T follicular helper cell (primary cell): ENCODE measurements at places on chromosomes 12 and 14.

DNA sequence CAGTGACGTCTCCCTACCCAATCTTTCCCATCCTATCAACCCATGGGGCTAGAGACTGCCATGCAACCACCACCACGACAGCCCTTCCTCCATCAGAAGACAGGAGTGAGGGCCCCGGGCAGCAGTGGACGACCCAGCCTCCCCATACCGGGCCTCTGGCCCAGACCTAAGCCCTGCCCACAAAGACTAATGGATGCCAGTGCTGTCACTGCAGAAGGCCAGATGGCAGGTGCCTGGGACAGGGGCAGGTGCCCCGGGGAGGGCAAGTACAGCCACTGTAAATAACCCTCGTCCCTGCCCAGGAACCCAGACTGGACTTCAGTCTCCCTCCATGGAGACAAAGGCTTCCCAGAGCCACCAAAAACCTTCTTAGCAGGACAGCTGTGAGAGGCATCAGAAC is 20.3 kb upstream of the HSPB8 start:
- no peak for DNase-seq

- no peak for DNase-seq
Observed at GRCh38 chr12:30792648-30793499, 38.1 kb upstream of the CAPRIN2 start.

DNA sequence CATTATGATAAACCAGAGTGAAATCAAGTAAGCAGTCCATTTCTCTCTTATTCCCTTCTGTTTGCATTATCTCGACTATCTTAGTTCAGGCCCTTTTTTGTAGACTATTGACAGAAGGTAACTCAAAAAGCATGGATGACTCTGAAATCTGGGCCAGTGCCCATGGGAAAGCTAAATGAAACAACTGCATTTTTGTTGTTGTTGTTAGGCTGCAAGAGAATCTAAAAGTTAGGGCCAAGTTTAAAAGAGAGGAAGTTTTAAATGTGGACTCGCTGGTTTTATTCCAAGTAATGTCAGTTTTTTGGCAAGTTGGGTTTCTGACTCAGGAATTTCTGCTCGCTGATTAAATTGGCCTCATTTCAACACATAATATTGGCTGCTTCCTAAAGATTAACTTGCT is 201.1 kb downstream of the PIK3C2G start:
- DNase-seq, result no peak

DNA sequence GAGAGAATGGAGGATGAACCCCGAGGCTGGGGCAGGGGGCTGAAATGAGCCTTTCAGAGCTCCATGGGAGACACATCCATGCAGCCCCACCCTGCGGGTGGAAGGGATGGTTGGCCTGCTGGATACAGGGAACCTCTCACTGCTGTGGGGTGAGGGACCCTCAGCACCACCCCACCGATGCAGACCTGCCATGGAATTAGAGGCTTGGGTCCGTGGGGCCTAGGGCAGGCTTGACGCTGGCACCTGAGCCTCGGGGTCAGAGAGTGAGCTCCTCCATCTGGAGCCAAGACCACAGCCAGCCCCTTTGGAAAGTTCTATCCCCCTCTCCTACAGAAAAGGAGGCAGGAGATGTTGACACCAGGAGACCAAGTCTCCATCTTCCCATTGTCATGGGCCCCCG is 7.4 kb upstream of the KRT74 start:
- no peak for DNase-seq

GRCh38 chr14:103539056-103539825 is 10.2 kb downstream of the TRMT61A start:
- DNase-seq, result no peak

- no peak for DNase-seq
Observed at GRCh38 chr12:124213666-124214347, 81.1 kb upstream of the RFLNA start.

DNA sequence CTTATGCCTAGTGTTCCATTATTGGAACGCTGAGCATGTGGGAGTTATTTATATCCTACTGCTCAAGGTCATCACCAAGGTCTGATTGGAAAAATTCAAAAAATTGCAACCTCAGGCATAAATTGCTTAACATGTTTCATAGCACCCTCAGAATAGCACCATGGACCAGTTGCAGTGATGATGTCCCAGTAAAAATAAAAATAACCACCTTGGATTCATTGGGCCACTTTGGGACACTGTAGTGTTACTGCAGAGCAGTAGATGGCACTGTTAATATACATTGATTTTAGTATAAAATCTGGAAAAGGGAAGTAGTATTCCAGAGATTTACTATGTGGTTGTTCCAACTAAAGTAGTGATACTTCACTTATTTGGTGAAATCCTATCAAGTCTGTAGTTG is 31.0 kb upstream of the PTCSC3 start:
- no peak for DNase-seq

GRCh38 chr14:100376751-100377171 is 53.6 kb downstream of the SLC25A47 start:
- no peak for DNase-seq

DNA sequence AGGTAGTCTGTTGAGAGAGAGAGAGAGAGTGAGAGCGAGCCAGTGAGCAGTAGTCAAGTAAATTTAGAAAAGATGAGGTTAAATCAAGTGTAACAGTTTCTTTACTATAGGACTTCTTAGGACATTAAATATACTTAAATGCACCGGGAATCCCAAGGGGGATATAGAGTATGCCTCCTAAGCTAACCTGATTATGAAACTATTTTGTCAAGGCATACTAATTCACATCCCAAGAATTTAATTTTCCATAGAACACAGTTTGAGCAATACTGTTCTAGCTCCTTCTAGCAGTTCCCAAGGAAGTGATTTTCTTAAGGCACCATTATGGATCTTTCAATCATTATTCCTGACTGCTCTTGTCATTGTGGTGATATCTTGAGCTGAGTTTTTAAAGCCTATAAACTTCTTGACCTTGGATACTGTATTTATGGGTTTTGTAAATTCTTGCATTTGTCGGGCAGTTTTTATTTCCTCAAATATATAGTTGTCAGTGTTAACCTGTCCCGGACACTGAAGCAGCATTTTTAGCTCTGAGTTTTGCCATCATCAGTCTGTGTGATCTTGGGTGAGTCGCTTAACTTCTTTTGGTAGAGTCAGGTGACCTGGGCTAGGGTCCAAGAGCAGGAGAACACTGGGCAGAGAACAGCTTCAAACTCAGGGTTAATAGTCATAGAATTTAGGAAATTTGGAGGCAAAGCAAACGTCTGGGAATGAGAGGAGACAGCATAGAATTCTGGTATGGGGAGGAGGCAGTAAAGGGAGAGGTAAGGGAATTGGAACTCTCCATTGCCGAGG is 196.5 kb upstream of the FRMD6 start:
- no peak for DNase-seq

- no peak for DNase-seq
Observed at GRCh38 chr12:75833268-75833667, 198.3 kb downstream of the PHLDA1 start.

GRCh38 chr12:104177663-104178501 is 37.7 kb upstream of the TXNRD1 start:
- no peak for DNase-seq

GRCh38 chr12:92259696-92260251 is 114.1 kb upstream of the BTG1 start:
- DNase-seq, result no peak

- no peak for DNase-seq
Observed at GRCh38 chr14:92316937-92317336, 6.0 kb upstream of the SLC24A4 start.

GRCh38 chr12:49037111-49037946 is 18.8 kb upstream of the PRKAG1 start:
- DNase-seq, result no peak

- no peak for DNase-seq
Observed at GRCh38 chr12:42346403-42347002, 20.5 kb downstream of the PPHLN1 start.

DNA sequence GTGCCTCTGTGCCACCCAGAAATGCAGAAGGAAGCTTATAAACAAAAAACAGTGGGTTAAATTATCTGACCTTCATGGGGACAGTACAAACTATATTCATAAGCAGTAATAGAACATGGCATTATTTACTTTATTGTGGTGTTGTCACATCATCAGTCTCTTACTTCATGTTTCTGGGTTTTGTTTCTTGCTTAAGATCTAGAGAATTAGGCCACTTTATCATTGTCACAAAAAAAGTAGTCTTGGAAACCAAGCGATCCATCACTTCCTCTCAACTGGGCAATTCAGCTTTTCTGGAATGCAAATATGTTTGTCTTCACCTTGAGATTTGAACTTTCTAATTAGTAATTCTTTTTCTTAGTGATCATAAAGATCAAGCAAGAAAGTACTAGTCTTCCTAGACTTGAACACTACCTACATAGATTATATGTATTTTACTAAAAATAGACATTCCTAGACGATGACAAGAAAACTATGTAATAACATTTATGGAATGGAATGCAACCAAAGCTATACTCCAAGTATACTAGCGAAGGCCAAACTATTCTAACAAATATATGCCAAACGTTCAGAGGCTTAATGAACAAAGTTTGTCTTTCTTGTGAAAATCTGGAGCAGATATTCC is 363.4 kb downstream of the DAD1 start:
- no peak for DNase-seq

- DNase-seq, result no peak
Observed at GRCh38 chr12:101829639-101830366, 956 bp downstream of the GNPTAB start.

- DNase-seq, result no peak
Observed at GRCh38 chr12:12123036-12123604, 52.4 kb downstream of the BCL2L14 start.

- no peak for DNase-seq
Observed at GRCh38 chr12:131094831-131095805, 141.4 kb downstream of the ADGRD1 start.

DNA sequence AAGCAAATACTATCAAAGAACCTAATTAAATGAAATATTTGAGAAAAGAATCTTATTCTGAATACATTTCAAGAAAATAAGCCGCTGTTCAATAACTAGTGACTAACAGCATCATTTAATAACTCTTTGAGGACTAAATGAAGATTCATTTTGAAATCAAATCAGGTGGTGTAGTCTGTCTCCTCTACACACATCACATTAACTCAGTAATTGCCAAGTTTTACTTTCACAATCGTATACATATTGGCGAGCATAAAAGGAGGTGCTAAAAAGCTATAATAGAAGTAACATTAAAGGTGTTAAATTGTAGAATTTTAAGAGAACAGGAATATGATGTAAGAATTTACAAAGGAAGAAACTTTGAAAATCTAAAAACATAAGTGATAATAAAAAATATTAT is 185.1 kb downstream of the MDGA2 start:
- no peak for DNase-seq

DNA sequence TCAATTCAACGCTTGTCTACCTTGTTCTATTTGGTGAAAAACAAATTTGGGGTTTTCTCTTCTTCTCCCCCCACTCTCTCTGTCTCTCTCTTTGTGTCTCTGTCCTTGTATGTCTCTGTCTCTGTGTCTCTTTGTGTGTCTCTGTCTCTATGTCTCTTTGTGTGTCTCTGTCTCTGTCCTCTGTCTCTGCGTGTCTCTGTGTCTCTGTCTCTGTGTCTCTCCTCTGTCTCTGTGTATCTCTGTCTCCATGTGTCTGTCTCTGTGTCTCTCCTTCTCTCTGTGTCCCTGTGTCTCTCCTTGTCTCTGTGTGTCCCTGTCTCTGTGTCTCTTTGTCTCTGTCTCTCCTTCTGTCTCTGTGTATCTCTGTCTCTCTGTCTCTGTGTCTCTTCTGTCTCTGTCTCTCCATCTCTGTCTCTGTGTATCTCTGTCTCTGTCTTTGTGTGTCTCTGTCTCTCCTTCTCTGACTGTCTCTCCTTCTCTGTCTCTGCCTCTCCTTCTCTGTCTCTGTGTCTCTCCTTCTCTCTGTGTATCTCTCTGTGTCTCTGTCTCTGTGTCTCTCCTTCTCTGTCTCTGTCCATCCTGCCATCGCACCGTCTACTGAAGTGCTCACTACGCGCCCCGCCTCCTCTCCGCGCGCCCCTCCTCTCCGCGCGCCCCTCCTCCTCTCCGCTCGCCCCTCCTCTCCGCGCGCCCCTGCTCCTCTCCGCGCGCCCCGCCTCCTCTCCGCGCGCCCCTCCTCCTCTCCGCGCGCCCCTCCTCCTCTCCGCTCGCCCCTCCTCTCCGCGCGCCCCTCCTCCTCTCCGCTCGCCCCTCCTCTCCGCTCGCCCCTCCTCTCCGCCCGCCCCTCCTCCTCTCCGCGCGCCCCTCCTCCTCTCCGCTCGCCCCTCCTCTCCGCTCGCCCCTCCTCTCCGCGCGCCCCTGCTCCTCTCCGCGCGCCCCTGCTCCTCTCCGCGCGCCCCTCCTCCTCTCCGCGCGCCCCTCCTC is 12.8 kb downstream of the LRCOL1 start:
- peak; percentile 47 for DNase-seq

GRCh38 chr14:105738638-105739037 is 212.3 kb downstream of the TMEM121 start:
- DNase-seq, result no peak

- DNase-seq, result no peak
Observed at GRCh38 chr12:128519426-128519825, 252.5 kb downstream of the TMEM132C start.

- DNase-seq, result peak; percentile 42
Observed at GRCh38 chr14:106506881-106507305, 980.5 kb downstream of the TMEM121 start.

DNA sequence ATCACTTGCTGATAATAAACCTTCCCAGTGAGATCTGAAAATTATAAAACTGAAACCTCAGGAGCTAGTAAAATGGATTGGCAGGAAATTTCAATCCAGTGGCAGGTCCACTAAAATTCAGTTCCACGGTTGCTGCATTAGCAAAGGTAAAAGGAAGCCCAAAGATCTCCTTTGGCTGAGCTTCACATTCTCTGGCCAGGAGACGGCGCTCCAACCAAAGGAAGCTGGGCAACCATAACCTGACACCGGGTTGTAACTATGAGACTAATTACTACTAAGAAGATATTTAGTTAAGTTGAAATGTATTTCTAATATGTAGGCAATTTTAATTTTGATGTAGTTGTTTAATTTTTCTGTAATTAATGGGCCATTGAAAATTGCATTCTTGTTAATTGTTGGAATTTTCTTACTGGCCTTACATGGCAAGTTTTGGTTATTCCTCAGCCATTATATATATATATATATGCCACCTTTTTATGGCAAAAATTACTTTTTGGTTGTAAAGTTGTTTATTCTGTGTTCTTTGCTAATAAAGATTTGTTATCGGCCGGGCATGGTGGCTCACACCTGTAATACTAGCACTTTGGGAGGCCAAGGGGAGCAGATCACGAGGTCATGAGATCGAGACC is 17.0 kb downstream of the OR8S1 start:
- DNase-seq, result peak; percentile 21
